ENCODE measurements at places on chromosomes 5 and 9. TPM values are rescaled to one million over a fixed set of nuclear protein-coding genes. Genes with fewer than 3 reads are reported as not detected.

GRCh38 chr5:112977440-112977861 lies 853 bp downstream of the DCP2 start:
- DNase-seq: no peak

- DNase-seq: no peak
These were observed 122.8 kb upstream of the SLIT3 start for GRCh38 chr5:169423580-169424278.

DNA sequence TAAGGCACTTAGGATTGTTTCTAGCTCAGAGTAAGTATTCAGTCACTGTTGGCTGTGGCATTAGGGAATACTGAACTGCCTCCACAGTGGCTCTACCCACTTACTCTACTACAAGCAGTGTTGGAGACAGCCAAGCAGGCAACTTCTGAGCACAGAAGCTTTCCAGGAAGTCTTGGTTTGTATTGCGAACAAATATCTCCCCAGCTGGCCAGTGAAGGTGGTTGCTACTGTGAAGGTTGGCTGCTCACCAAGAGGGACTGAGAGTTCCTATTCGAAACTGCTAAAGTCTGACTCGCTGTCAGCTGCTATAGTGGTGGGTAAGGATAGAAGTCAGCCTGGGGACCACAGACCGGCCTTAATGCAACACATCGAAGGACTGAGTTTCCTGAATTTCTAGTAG lies 319.1 kb downstream of the KIF4B start:
- DNase-seq: no peak

DNA sequence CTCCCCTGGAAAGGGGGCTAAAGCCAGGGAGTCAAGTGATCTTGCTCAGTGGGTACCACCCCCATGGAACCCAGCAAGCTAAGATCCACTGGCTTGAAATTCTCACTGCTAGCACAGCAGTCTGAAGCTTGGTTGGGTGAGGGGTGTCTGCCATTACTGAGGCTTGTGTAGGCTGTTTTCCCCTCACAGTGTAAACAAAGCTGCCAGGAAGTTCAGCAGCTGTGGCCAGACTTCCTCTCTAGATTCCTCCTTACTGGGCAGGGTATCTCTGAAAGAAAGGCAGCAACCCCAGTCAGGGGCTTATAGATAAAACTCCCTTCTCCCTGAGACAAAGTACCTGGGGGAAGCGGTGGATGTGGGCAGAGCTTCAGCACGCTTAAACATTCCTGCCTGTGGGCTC lies 17.1 kb upstream of the EPB41L4A start:
- DNase-seq: no peak

DNA sequence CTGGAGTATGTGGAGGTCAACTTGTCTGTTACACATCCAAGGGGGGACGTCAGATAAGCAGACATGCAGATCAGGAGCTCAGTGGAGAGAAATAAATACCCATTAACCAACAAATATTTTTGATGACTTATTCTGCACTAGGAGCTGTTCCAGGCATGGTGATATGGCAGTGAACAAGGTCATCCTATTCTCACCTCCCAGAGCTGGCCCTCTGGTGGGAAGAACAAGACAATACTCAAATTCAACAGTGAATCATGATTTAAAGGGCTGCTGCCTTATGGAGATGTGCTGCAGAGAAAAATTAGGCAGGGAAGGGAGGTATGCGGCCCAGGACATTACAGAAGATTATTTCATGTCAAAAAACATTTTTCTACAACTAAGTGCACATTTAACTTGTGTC lies 36.5 kb downstream of the SYK start:
- DNase-seq: no peak

DNA sequence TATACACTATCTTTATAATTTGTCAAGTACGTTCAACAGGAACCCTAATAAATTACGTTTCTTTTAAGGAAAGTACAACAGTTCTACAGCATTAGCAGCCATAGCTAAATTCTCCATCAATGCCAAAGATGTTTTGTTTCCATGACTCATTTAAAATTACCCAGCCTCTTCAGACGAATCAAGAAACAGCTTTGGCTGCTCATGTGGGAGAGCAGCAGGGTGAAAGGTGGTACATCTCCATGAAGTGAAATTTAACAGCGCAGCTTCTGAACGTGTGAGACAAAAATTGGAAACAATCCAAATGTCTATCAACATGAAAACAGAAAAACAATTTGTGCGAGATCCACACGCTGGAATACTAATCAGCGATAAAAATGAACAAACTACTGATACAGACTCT lies 327.3 kb upstream of the CDH6 start:
- DNase-seq: no peak

- no peak for DNase-seq
These were observed 1.6 kb upstream of the OXCT1 start for GRCh38 chr5:41871852-41872251.

GRCh38 chr5:173041881-173042762 lies 14.0 kb upstream of the CREBRF start:
- no peak for DNase-seq

GRCh38 chr5:59221769-59222168 lies 638.9 kb downstream of the RAB3C start:
- DNase-seq: no peak

DNA sequence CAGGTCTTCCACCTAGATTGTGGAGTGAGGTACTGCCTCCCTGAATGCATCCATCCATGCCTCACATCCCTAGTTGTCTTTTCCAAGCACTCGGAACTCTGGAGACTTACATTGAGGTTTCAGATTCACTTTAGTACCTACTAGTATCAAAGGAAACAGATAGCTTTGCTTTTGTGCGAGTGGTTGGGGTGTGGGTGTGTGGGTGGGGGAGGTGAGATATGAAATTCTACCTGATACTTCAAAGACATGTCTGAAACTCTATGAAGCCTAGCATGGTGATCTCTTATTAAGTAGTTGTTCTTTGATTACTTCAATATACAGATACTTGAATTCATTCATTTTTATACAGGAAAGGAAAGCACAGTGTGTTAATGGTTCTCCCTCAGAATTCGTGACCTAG lies 64.4 kb downstream of the MCCC2 start:
- no peak for DNase-seq

- no peak for DNase-seq
These were observed 228.7 kb downstream of the ADAMTS6 start for GRCh38 chr5:65252977-65253376.

Gene GLDC
- total RNA-seq: 5.5 TPM

Measured in HT1080 (cell line).